ENCODE measurements at places on chromosomes 11 and 22.

DNA sequence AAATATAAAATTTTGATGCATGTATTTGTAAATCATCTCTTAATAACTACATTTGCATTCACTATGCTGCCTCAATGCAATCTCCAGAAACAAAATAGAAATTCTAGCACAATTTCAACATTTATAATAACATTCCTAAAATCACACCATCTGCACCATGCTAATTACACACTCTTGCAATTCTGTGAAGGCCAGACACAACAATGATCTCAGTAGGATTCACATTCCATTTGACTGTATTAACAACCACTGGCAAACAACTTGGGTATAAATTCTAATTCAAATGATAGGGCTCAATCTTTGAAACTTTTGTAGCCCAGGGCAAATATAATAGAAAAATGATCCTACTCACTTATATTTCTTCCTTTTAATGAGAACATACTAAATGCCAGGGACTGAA is 25.9 kb downstream of the RAB6A start:
- no peak for DNase-seq

DNA sequence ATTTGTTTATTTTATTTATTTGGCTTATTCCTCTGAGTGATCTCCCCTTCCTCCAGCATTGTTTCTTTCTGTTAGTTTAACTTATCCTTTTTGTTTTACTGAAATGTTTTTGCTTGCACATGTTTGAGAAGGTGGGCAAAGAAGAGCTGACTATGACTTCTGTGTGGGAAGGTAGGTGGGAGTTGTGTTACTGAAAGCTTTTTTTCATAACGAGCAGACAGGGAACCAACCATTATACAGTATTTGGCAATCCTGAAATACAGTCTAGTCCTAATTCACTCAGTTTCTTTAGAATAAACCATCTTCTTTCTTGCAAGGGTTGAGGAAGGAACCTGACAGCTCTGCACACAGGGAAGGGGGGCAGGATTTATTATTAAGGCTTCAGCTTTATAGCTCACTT is 37.0 kb upstream of the PAK1 start:
- no peak for DNase-seq

DNA sequence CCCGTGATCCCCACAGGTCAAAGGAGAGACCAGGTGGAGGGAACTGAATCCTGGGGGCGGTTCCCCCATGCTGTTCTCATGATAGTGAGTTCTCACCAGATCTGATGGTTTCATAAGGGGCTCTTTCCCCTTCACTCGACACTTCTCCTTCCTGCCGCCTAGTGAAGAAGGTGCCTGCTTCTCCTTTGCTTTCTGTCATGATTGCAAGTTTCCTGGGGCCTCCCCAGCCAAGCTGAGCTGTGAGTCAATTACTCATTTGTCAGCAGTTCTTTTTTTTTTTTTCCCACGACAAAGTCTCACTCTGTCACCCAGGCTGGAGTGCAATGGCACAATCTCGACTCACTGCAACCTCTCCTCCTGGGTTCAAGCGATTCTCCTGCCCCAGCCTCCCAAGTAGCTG is 1530.4 kb downstream of the BRD1 start:
- DNase-seq: no peak

GRCh38 chr11:65501186-65501471 is 2.3 kb downstream of the MALAT1 start:
- DNase-seq: peak; percentile 43

DNA sequence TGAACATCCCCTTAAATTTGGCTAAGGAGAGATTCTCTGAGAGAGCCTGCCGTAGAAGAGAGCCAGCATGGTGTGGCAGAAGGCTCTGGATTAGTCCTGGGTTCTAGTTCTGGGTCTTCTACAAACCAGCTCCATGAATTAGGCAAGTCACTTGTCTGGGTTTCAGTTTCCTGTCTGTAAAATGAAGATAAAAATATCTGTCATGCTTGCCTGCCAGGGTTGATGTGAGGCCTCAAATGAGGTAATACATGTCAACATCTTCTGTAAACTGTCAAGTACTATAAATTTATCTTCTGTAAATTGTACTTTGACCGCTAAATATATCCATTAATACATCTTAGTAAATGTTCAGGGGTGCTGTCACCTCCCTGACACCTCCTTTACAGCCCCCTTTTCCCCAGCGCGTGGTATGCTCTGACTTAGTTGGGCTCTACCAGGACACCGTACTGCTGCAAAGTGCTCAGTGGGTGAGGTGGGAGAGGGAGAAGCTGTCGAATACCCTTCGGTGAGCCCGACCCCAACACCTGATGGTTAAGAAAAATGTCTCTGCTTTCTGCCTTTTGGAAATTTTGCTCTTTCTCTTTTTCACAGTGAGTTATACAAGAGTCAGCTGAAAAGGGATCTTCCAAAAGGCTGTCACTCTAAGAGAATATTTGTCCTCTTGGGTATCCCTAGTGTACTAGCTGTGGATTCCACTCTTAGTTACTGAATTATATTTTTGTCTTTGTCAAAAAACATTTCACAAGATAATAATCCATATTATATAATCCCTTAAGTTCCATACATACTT is 15.0 kb downstream of the RBX1 start:
- DNase-seq: no peak

DNA sequence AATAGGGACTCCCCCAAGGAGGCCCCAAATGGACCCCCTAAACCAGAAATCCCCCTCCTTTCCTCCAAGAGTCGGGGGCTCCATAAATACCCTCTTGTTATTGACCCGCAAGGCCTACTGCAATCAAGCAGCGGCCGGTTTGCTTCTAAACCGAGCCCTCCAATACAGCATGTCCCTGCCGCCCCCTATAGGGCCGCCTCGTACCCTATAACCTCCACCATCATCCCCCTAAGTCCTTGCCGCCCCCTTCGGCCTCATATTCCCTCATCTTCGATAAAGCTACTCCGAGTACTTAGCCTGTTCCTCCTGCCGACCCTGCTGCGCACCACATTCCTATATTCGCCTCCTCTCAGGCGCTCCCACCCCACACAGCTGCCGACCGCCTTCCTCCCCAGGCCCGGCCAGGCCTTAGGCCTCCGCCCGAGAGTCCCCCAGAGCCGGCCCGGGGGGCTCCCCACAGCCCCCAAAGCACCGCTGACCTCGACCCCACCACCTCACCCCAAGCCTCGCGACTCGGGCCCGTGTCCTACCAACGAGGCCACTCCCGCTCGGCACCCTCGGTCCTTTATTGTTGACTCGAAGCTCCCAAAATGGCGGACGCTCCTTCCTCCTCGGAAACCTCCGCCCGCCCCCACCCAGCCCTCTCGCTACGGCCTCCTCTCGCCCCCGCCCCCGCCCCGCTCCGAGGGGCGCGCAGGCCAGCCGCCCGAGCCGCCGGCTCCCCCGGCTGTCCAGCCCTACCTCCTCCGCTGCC is 430 bp downstream of the DDX6 start:
- no peak for DNase-seq

DNA sequence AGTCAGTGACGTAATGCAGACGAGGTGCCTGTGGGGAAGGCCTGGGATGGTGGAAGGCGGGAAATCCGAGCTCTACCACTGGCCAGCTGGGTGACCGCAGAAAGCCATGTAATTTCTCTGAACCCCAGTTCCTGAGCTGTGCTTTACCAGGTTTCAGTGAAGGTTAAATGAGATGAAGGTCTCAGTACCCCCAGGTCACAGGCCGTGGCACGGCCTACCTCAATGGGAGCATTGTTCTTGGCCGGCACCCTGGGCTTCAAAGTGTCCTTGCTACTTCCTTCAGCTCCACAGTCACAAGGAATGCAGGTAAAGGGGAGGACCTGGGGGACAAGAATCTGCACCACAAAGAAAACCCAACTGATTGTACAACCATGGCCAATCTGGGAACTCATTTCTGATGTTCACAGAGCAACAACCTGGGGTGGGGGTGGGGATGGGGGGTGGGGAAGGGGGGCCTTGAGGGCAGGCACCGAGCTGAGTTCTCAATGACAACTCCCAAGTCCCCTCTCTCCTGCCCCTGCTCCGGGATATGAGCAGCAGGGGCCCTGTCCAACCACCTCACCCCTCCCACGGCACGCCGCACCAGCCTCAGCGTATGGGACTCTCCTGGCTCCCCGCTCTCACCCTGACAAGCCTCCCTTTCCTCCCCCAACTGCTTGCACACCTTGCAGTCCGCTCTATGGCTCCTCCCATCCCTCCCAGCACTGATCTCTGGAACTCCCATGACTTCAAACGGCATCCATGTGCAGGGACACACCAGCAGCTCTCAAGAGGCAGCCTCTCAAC is 59.1 kb upstream of the ARFGAP3 start:
- no peak for DNase-seq

GRCh38 chr22:45290410-45290936 is 5.7 kb downstream of the UPK3A start:
- DNase-seq: no peak

DNA sequence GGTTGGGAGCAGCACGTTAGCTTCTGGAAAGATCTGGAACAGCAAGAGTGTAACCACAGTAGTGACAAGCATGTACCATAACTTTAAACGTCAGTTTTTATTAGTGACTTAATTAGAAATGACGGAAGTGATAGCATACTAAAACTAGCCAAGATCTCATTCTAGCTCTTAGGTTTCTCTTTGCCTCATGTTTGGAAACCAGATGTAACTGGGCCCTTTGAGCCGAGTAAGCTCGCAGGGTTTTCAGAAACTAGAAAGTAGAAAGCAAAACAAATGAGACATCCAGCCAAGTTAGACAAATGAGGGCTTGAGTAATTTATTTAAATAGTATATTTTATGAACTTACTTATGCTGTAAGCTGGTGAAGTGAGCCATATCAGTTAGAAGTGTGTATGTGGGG is 40.2 kb upstream of the SLC5A12 start:
- no peak for DNase-seq

DNA sequence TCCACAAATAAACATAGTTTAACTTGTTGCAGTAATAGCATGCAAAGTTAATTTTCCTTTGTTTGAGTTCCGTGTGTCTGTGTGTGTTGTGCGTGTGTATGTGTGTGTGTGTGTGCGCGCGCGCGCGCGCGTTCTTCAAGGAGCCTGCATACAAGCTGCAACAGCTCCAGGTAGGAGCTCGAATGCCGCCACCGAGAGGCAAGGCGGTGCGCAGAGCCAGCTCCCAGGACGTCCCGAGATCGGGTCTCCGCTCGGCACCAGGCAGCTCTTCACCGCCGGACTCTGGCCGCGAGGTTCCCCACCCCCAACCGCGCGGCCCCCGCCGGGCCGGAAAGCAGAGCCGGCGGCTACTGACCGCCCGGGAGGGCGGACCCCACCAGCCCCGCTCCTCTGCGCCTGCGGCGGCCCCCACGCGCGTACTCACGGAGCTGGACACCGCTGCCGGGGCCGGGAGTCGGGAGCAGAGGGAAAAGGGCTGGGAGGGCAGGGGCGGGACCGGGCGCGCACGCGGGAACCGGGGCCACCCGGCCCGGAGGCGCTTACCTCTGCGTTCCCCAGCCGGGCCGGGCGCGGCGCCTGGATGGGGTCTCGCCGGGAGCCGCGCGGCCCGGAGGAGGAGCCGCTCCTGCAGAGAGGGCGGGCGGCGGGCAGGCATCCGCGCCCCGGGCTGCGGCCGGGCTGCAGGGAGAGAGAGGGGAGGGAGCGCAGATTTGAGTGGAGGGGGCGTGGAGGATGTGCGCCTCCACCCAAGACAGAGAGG is 40.4 kb upstream of the AKIP1 start:
- no peak for DNase-seq

GRCh38 chr22:45127866-45128265 is 35.9 kb upstream of the NUP50 start:
- DNase-seq: no peak

DNA sequence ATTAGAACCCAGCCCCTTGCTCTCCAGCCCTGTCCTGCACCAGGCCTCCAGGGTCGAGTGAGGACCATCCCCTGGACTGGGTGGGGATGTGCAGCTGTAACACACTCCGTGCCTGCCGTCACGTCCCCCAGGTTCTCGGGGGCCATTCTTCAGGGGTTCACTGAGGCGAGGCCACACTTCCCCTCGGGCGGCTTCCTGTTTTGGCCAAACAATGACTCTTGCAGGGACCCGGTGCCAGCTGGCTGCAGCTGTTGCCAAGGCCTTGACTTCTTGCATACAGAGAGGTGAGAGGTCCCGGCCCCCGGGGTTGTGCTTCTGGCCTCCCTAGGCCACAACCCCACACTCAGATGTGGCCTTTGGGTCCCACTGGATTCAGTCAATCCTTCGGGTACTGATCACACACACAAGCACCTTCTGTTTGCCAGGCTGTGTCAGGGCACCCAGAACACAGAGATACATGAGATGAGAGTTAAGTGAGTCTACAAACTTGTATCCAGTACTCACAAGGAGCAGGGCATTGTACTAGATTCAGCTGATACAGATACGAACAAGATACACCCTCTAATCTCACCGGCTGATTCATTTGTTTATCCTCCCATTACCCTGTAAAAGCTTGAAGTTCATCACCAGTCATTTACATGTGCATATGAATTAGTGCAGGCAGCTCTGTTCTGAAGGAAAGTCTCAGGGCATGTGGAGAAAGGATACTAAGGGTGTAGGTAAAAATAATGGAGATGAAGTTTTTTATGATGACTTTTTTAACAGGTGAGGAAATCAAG is 32.9 kb downstream of the LRRC32 start:
- peak; percentile 8 for DNase-seq

Data from CD4-positive, alpha-beta T cell treated with Interleukin-21 for 1 hour (primary cell).